Effector CD4-positive, alpha-beta T cell (primary cell): ENCODE measurements at places on chromosomes 4 and X.

GRCh38 chrX:144334577-144334976, 450.7 kb downstream of the UBE2NL start:
- DNase-seq: no peak

DNA sequence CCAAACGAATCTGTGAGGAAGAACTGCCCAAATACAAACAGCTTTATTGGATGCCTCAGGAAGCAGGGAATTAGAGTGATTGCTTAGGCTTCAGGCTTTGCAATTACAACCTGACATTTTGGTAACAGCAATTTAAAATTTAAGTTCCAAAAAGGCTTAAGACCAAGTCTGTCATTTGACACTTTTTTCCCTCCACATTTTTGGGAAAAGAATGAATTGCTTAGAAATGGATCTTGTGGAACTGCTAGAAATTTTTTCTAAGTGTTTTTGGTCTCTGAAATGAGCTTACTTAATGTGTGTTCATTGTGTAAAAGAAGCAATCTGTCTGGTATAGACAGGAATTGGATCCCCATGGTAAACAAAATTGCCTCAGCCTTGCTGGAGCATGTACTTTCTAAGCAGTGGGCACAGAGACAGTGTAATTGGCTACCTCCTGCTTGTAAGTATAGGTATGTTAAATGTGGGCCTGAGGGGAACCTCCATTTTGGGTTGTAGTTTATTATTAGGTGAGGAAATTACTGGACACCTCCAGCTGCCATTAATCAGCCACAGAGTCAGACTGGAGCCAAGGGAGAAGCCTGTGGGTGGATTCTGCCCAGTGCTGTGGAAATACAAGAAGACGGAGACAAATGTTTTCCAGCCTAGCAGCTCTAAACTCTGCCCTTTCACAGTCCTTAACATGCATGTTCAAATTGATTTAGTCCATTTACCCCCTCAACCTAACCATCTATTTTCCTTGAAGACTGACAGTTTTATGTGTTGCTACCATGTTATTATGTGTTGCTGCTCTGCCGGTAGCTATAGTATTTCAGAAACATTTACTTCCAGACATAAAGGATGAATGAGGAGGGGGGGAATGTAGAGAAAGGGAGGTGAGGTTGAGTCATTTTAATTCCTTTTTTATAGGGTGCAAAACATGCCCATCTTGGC, 473.0 kb downstream of the SPRY1 start:
- DNase-seq: no peak

GRCh38 chr4:102493794-102494193, 7.4 kb upstream of the NFKB1 start:
- no peak for DNase-seq

DNA sequence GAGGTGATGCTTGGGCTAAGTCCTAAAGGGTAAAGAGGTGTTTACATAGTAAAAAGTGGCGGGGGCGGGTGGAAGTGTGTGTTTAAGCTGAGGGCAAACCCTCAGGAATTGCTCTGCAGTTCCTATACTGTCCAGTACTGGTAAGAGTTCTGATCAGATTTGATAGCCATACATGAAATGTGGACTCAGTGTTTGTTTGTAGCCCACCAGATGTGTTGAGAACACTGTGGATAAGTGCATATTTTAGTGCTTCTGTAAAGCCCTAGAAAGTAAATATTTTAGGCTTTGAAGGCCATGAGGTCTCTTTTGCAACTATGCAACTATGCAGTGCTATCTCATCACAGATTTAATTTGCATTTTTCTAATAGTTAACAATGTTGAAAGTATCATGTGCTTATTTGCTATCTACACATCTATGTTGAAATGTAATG, 80.7 kb upstream of the EOLA2 start:
- DNase-seq: no peak

DNA sequence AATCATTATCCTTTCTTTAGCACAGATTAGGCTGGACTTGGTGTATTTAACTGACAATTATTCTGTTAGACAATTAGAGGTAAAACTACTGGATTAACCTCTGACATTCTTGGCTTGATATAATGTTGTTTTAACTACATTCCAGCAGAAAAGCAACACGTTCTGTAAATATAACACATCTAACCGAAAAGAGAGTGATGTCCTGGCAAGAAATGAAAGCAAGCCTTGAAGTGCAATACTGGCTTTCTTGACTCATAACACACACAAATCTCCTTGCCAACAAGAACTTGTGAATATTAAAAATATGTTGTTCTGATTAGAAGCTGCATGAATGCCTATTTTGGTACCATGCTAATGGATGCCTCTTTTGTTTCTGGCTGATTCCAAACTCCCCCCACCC, 76.4 kb downstream of the EFHC2 start:
- no peak for DNase-seq

DNA sequence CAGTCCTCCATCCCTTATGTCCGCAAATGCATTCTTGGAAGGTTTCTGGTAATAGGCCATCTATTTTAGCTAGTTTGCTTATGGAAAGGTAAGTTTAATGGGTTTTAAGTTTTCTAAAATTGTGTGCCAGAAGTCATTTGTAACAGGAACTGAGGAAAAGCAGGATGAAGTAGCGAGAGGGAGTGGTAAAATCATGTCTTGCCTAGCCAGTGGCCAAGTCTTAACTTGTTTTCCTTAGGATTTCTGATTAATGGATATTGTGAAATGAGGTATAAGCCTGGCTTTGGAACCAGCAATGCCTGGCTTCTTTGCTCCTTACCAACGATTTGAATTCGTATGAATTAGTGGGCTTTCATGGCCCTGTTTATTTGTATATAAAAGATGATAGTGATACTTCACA, 7.3 kb downstream of the SEC24B start:
- DNase-seq: no peak

- DNase-seq: no peak
These were observed 221.5 kb downstream of the PCDH18 start for GRCh38 chr4:137310593-137311490.

DNA sequence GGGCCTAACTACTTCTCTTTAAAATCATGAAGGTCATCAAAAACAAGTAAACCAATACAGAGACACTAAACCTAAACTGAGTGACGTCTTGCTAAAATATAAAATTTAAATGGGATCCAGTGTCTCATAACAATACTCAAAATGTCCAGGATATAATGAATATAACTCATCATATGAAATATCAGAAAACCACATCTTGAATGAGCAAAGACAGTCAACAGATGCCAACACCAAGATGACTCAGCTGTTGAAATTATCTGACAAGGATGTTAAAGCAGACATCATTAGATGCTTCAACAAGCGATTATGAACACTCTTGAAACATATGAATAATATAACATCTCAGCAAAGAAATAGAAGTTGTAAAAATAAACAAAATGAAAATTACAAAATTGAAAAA, 8.3 kb downstream of the NAP1L2 start:
- DNase-seq: no peak

DNA sequence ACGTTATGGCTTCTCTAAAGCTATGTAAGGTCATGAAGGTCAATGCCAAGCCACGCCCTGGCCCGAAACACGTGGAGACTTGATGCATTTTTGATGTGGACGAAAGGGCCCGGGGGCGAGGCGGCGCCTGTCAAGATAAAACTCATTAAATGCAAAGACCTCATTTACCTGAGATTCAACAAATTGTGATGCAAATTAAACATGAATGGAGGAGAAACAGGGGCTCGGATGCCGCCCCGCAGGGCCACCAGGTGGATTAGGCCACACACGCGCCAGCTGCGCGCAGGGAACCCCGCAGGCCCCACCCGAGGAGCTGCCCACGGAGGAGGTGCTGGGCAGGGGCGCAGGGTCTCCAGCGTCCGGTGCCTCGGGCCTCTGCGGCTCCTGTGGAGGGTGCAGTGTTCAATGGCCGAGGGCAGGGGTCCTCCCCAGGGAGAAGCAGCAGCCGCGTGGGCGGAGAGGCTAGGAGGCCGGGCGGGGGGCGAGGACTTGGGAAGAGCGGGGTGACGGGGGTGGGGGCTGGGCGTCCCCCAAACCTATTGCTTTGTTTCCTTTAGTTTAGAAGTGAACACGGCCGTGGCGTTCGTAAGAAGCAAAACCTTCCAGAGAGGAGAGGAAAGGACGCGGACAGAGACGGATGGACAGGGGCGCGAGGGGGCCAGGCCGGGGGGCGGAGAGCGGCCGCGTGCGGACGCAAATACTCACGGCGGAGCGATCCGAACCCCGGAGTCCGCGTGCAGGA, 40.4 kb downstream of the CPLX1 start:
- DNase-seq: no peak

- DNase-seq: no peak
These were observed 231.0 kb downstream of the PRDM5 start for GRCh38 chr4:120691536-120691935.

GRCh38 chr4:1872870-1873269, 1.7 kb downstream of the NSD2 start:
- DNase-seq: no peak

GRCh38 chr4:75530556-75531322, 16.5 kb downstream of the THAP6 start:
- DNase-seq: no peak

GRCh38 chrX:105375816-105376215, 155.3 kb upstream of the TEX13A start:
- no peak for DNase-seq

- DNase-seq: no peak
These were observed 87.9 kb downstream of the YIPF7 start for GRCh38 chr4:44563496-44563895.

DNA sequence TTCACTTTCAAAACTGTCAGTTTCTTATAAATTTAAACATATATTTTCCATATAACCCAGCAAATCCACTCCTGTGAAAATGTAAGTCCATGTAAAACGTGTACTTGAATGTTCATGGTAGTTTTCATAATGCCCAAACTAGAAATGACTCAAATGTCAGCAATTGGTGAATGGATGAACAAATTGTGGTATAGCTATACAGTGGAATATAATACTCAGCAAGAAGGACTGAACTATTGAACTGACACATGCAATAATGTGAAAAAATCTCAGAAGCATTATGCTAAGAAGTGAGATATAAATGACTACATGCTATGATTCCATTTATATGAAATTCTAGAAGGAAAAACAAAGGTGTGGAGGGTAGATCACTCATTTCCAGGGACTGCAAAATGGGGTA, 52.2 kb downstream of the USP53 start:
- DNase-seq: no peak

GRCh38 chr4:183266371-183266770, 53.7 kb downstream of the CLDN22 start:
- DNase-seq: no peak

GRCh38 chrX:18351784-18352183, 2.7 kb downstream of the SCML2 start:
- DNase-seq: no peak
